RCC 7860 (cell line): ENCODE measurements at places on chromosomes 12 and 14.

DNA sequence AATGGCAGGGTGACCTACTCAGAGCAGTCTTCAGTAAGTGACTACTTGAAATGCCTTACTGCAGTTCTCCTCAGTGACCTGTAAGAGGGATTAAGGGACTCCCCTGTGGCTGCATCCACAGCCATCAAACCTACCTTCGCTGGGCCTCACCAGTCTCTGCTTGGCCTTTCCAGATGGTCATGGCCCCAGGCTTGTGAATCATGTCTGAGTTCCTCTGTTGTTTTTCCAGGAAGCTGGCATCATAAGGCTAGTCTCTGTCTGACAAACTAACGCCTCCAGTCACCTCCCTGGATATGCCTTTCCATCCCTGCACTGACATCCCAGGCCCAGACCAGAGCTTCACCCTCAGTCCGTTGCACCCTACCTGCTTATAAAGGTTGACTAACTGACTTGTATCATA, 14.0 kb downstream of the RNASE2 start:
- no peak for DNase-seq

DNA sequence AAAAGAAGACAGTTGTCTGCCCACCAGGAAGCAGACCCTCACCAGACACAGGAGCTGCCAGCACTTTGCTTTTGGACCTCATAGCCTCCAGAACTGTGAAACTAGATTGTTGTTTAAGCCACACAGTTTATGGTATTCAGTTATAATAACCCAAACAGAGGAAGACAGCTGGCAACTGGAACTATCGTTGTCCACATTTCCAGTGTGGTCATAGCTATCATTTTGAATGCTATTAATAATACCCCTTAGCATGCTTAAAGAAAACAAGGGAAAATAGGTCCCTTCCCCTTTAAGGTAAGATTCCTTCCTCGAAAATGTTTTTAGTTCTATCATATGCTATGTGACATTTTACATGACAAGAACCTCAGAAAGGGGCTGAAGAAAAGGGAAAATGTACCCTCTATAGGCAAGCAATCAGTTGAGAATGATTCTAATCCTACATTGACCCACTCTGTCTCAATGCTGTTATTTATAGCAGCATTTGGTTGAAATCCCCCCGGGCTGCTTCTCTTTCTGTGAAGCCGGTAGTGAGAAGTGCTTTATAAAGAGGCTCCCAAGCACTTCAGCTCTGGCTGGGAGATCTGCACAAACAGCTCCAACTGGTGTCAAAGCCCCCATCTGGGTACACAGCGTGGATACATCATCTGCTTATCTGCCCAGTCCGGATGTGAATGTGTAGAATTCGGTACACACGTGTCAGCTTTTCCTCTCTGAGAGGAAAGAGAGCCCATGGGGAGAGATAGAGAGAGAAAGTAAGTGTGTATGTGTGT, 221.2 kb upstream of the FLRT2 start:
- no peak for DNase-seq

DNA sequence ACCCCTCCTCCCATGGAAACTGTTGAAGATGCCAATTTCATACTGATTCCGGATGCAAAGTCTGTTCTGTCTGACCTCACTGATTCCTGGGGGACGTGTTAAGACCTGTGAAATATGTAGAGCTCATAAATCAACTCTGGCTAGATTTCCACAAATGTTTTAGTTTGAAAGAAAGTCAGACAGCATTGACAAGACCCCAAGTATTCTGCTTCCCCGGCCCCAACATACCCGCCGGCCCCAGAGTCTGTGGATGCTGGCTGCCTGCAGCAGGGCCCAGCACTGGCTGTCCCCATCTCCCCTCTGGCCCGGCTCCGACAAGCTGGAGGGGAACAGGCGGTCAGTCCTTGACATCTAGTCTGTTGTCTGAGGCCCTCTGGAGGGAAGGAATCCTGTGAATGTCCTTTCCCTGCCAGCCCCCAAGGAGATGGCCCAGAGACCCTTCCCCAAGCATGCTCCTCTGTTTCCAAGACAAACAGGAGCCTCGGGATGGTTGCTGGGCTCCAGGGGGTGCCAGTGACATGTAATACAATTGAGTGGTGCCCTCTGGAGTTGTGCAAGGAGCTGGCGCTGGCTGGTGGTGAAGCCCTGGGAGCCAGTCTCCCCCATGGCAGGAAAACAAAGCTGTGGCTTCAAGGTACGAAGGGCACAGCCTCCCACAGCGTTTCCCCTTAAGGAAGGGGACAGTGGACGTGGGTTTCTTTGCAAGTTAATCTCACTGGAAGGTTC, 22.3 kb downstream of the FBLN5 start:
- no peak for DNase-seq

GRCh38 chr14:75626863-75627262, 33.8 kb downstream of the ERG28 start:
- no peak for DNase-seq

DNA sequence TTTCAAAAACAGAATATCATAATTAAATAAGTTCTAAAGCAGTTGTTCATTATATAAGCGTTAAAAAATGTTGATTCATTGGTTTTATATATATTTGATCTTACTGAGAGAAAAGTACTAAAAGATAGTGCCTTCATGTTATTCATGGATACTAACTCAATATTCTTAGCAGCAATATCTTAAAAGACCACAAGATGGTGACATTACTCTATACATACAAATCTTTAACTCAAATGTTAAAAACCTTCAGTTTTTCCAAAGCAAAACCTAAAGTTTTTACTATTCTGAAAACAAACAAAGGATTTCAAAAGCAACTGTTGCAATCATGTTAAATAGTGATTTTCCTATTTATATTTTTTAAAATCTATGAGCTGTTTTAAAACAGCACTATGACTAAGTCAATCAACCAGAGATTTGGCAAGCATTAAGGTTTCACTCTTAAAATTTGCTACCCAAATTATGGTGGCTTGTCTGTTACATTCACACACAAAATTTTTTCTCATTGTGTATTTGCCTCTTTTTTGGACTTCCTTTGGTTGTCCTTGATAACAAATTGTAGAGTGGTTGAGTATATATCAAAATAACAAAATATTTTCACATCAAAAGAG, 50.1 kb upstream of the RERGL start:
- DNase-seq: peak; percentile 17
